ENCODE measurements at places on chromosomes 6 and 20.

DNA sequence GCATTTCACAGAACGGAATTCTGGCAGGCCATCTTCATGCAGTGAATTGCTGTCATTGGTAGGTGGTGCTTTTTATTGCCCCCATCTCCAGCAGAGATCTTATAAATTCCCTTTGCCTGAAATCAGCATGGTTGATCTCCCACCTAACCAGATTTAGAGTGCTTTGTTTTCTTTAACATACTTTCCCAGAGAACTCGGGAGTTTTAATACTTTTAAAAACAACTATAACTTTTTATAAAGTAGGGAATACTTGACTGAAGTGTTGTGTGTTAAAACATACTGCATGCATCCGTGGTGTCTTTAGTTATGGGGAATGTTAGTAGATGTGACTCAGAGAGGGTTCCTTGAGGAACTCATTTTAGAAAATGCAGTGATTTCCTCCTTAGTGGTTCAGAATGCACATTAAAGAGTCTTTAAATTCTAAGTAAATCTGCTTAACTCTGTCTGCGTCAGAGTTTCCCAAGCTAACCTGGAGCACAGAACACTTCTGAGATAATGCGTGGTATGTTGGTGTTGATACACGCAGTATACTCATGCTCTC, 54.9 kb downstream of the AKAP12 start:
- DNase-seq = no peak

GRCh38 chr20:20881808-20882207, 169.4 kb upstream of the RALGAPA2 start:
- DNase-seq = no peak

DNA sequence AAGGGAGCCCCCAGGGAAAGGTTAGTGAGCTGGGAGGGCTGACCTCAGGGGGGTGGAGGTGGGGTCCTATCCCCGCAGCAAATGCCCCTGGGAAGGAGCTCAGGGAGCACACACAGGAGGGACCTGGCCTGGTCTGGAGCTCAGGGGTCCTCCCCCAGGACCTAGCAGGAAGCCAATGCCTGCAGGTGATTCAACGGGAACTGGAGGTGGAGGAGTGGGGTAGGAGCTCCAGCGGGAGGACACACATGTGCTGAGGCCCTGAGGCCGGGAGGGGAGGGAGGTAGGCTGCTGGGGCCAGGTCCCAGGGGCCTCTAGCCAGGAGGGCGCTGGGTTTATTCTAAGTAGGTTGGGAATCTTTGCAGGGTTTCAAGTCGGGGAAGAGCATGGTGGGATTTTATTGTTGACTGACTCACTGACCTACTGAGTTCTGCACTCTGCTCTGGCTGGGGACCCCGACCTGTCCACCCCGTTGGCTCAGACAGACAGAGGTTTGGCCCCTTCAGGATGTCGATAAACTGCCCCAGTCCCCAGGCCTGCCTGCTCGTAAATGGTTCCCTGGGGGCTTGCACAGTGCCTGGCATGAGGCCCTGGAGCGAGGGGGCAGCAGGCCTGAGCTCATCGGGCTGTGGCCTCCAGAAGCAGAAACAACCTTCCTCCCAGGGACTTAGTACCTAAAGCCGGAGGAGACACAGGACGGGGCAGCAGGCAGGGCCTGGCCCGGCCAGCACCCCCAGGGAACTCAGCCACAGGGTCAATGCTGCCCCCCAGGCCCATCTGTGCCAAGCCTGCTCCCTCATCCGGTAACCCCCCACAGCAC, 62.3 kb downstream of the RIPOR3 start:
- no peak for DNase-seq

DNA sequence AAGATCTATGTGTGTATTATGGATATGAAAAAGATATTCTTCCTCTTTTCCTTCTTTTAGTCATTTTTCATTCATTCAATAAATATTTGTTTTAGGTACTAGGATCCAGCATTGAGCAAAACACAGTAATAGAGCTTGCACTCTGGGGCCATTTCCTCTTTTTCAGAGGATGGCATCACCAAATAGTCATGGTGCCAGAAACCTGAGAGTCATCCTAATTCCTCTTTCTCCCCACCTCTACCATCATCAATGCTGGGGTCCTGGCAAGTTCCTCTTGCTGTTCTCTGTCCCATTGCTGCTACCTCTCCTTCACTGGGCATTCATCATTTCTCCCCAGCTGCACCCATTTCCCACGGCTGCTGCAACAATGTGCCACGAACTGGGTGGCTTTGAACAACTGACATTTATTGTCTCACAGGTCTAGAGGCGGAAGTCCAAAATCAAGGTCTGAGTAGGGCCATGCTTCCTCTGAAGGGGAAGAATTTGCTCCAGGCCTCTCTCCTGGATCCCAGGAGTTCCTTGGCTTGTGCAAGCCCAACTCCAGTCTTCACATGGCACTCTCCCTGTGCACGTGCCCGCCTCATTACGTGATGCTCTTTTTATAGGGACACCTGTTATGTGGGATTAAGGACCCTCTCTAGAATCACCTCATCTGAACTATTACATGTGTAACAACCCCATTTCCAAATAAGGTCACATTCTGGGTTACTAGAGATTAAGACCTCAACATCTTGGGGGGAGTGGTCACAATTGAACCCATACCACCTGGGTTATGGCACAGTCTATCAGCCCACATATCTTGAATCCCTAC, 9.5 kb upstream of the IGF2R start:
- DNase-seq = no peak

- DNase-seq = no peak
Observed at GRCh38 chr20:15759594-15759993, 813.7 kb downstream of the KIF16B start.

- no peak for DNase-seq
Observed at GRCh38 chr20:36472637-36473090, 68.7 kb upstream of the MYL9 start.

DNA sequence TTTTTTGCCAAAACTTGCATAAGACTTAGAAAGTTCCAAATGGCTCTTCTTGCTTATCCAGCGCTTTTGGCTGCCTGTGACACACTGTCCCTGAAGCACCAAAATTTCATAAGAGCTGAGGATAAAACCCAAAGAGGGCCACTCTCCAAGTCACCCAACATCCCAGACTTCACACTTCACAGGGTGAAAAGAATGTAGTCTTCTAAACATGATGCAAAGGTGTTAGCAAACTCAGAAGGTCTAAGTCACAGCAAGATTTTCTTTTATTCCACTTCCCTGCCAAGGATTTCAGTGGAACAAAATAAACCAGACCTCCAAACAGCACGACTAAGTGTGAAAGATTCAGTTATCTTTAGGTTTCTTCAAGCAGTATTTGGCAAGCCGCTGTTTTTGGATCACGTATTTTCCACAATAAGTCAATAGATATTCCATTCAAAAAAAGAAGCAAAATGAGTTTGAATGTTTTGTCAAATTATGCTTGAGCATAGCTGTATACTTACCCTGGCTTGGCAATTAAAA, 44.6 kb upstream of the CD93 start:
- DNase-seq = no peak

DNA sequence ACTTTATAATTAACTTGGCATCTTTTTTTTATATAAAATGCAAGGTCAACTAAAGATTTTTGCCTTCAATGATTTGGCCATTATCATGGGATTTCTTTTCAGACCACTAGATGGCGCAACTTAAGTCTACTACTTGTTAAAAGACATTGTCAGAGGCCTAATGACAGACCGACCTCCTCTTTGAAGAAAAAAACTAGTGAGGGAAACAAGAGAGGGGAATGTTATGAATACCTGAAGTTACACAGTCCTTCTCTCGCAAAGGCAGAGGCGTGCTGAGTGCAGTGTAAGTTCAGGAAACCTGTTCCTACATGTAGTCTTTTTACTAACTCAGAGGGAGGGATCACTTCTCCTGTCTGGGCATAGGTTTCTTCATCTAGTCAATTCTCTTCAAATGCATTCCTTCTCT, 9.3 kb downstream of the TRAPPC3L start:
- DNase-seq = no peak

GRCh38 chr20:59813126-59813947, 120.1 kb downstream of the SYCP2 start:
- DNase-seq = no peak

DNA sequence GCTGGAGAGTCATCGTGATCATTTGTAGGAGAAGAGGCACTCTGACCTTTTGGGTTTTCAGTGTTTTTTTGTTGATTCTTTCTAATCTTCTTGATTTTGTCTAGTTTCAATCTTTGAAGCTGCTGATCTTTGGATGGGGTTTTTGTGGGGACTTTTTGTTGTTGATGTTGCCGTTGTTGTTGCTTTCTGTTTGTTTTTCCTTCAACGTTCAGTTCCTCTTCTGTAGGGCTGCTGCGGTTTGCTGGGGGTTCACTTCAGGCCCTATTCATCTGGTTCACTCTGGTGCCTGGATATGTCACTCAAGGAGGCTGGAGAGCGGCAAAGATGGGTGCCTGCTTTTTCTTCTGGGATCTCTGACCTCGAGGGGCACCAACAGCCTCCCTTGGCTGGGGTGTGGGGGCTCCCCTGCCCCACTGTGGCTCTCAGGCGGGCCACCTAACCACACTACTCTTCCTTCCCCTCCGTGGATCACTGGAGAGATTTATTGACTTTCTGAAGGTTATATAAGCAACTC, 21.5 kb upstream of the TMEM244 start:
- DNase-seq = no peak

- DNase-seq = no peak
Observed at GRCh38 chr6:121557146-121557940, 121.9 kb downstream of the GJA1 start.

DNA sequence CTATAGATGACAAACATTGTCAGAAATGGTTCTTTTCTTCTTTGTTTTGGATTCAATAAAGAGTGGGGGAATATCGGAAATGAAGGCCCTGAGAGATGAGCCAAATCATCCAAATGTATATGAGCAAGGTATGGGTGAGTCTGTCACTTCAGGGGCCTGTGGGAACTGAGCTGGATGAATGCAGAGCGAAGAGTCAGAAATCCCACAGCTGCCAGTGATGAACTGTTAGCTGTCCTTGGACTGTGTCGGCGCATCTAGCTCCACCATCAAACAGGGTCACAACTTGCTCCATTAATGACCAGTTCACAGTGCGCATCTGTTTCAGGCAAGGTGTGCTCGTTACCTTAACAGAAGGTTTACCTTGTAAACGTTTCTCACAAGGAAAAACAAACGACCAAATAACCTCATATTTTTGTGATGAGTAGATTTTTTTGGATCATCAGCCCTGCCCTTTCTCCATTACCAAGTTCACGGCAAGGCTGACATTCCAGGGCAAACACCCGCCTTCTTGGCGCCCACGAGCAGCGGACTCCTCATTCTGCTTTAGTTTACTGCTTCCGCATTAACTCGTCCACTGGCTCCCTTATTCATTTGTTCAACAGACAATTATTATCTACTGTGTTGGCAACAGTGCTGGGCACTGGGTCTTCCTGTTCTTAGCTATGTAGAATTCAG, 15.0 kb upstream of the CCN6 start:
- no peak for DNase-seq

DNA sequence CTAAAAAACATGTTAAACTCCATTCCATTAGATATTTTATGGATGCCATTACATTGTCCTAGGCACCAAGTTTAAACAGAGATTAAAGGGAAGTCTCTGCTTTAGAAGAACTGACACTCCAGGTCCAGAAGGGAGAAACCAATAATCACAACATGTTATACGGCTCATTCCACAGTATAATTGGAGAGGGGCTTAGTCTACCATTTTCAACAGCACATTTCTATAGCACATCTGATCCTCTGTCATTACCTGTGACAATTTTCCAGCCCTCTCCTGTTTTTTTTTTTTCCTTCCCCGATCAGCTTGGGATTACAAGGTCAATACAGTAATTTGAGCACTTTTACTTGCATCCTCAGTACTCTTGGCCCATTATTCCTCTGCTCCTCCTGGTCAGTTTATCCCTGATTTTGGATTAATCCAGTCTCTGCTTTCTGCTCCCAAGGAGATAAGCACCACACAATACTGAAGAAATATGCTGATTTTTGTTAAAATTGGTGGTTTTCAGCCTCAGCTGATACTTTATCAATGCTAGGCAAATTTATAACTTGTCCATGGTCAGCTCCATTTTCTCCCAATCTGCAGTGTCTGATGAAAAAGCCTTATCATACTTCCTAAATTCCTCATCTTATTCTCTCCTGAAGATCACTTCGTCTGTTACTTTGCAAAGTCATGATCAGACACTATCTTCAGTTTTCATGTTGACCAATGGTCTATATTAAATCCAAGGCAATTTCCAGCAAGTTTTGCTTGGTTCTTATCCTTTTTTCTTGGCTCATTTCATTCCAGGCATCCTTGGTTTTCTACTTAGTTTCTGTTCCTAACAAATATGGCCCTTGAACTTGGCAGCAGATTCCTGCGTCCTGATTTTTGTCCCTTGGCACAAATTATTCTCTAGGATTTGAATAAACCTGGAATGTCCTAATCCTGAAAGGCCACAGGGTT, 30.8 kb upstream of the SYNCRIP start:
- DNase-seq = no peak

GRCh38 chr6:136235233-136235564, 14.9 kb downstream of the MTFR2 start:
- DNase-seq = no peak

- DNase-seq = no peak
Observed at GRCh38 chr6:64895945-64896344, 811.1 kb downstream of the EYS start.

DNA sequence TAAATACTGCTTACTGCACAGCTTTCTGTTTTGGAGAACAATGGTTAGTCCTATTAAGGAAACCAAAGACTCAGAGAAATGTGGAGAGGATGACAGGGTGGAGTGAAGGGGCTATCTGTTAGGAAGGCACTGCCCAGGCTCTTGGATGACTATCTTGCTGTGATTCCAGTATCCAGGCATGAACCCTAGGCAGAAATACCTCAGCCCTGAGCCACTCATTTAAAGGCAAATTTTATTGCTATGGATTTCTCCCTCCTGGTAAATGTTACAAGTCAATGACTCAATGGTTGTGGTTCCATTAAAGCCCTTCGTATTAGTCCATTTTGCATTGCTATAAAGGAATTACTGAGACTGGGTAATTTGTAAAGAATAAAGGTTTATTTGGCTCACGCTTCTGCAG, 25.9 kb downstream of the ADGRF4 start:
- no peak for DNase-seq

DNA sequence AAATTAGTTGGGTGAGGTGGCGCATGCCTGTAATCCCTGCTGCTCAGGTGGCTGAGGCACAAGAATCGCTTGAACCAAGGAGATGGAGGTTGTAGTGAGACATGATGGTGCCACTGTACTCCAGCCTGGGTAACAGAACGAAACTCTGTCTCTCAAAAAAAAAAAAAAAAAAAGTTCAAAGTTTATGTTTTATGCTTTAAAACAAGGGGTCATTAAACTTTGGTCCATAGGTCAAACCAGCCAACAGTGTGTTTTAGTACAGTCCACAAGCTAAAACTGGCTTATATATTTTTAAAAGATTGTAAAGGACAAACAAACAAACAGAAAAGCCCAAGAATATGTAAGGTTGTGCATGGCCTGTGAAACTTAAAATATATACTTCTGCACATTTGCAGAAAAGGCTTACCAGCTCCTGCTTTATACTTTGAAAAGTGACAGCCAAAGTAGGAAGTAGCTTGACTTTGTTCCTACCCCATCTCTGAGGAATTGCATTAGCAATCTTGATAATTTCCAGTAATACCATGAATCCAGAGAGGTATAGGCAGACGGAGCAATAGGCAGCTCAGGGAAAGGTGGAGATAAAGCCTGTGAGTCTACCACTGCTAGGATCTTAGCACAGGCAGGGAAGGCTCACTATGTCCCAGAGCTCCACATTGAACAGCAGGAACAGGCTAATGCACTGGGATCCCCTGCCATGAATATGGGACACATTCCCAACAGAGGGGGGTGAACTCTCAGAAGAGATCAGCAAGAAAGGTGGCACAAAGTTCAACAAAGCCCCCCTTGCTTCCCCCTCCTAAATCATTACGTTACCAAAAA, 30.5 kb downstream of the MCM8 start:
- DNase-seq = no peak
